Activated naive CD4-positive, alpha-beta T cell treated with anti-CD3 and anti-CD28 coated beads, Interleukin-2, amount 10 ng/mL, durations not matched to agents 7 days and 5 days (primary cell): ENCODE measurements at places on chromosomes 6 and 20.
A peak's percentile ranks its signal among the peaks of the same experiment; 100 is the strongest.

GRCh38 chr20:57877131-57877824, 167.5 kb upstream of the PMEPA1 start:
- peaks cover 23% of the 10 kb centered on the region for H3K27me3 ChIP-seq
- no peaks in the 10 kb centered on the region for H3K4me1 ChIP-seq
- H3K4me3 ChIP-seq = no peak overlapping the region
- no peak overlapping the region for H3K27ac ChIP-seq

- H3K27me3 ChIP-seq = no peaks in the 10 kb centered on the region
- no peak overlapping the region for H3K4me3 ChIP-seq
- peaks cover 31% of the 10 kb centered on the region for H3K4me1 ChIP-seq
- H3K27ac ChIP-seq = no peak overlapping the region
- peaks cover 8% of the 10 kb centered on the region for H3K36me3 ChIP-seq
Measured at GRCh38 chr6:16684195-16684689, 77.0 kb downstream of the ATXN1 start.

- H3K27ac ChIP-seq = peak overlapping the region; percentile 70
- no peak for DNase-seq
- H3K27me3 ChIP-seq = peaks cover 5% of the 10 kb centered on the region
- peaks cover 39% of the 10 kb centered on the region for H3K4me1 ChIP-seq
- H3K4me3 ChIP-seq = no peak overlapping the region
Measured at GRCh38 chr6:25166955-25167748, 112.0 kb upstream of the CARMIL1 start.

DNA sequence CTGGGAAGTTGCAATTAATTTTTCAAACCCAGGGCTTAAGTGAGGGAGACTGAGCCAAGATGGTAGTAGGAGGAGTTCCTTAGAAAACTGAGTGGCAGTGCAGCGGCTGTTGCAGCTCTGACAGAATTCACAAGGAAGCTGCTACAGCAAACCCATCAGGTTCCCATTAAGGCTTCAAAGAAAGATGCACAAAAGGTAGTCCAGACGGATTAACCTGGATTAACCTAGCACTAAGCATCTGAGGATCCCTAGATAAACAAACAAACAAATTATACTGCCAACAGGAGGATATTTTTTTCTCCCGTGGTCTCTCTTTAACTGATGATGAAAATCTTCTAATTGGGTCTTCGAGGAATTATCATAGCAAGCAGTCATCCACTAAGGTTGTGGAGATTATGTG, 5.2 kb downstream of the TENT5A start:
- no peak overlapping the region for H3K4me3 ChIP-seq
- no peak for DNase-seq
- H3K4me1 ChIP-seq = peaks cover 18% of the 10 kb centered on the region
- peaks cover 2% of the 10 kb centered on the region for H3K36me3 ChIP-seq
- H3K27ac ChIP-seq = no peak overlapping the region

DNA sequence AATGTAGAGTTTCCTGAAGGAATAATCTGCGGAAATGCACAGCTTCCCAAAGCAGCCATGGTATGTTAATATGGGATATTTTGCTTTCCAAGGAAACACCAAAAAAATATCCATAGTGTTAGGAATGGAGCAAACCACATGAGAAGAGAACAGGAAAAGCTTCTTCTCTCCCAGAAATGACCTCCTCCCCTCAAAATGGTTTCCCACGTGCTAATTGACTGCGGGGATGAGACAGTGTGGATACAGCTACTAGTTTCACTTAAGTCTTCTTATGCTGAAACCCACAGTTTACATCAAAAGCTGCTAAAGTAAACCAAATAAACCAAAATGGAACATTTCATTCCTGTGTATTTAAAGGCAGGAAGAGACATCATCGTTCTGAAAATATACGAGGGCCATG, 69.4 kb downstream of the FYN start:
- H3K27ac ChIP-seq = peak overlapping the region; percentile 88
- H3K36me3 ChIP-seq = peaks cover 49% of the 10 kb centered on the region
- H3K4me1 ChIP-seq = peaks cover 87% of the 10 kb centered on the region
